Stimulated activated CD8-positive, alpha-beta memory T cell treated with anti-CD3 and anti-CD28 coated beads, Interleukin-15, amount 100 ng/mL, for 24 hours (primary cell): ENCODE measurements at places on chromosomes 5 and 9.

DNA sequence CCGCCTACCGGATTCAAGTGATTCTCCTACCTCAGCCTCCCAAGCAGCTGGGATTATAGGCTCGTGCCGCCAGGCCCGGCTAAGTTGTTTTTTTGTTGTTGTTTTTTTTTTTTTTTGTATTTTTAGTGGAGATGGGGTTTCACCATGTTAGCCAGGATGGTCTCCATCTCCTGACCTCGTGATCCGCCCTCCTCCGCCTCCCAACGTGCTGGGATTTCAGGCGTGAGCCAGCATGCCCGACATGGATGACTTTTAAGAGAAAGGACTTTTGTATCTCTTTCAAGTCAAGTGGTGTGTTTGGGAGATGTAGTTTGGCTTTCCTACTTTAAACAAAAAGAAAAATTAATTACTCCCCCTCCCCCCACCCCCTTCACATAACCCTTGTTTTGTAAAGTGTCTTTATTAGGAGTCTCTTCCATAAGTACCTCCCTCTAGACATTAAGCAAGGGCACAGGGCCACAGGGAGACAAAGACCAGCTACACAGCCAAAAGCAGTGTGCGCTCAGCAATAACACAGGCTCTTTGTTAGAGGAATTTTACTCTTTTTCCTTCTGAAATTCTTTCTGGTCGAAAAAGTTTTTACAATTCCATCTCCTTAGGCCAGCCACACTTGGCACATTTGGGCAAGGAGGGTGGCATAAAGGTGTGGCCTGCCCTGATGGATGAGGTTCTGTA, 31.2 kb downstream of the JAKMIP2 start:
- DNase-seq, result no peak

DNA sequence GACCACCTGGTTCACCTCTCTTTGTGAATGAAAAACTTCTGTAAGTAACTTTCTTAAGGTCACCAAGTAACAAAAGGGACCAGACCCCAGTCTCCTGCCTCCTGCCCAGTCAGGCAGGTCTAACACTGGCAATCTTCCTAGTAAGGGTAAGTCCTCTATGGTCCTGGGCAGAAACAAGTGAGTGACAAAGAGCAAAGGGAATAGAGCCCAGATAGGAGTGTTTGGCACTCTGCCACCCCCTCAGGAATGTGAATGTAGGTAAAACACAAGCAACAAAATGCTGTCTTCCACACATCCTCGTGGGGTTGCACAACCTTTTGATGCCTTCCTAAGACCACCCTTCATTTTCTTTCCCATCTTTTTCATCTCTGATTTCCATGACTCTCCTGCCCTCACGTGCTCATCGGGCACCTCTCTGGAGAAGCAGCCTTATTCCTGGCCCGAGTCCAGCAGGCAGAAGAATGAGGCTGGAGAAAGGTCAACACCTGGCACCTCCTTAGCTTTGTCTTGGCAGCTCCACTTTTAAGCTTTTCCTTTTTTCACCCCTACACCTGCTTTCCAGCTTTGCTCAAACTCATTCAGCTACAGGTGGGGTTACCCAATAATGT, 90.2 kb upstream of the LHFPL2 start:
- no peak for DNase-seq

- no peak for DNase-seq
Observed at GRCh38 chr5:91850031-91850430, 466.9 kb upstream of the ARRDC3 start.

GRCh38 chr9:126386088-126386487, 59.5 kb downstream of the MVB12B start:
- DNase-seq, result no peak

DNA sequence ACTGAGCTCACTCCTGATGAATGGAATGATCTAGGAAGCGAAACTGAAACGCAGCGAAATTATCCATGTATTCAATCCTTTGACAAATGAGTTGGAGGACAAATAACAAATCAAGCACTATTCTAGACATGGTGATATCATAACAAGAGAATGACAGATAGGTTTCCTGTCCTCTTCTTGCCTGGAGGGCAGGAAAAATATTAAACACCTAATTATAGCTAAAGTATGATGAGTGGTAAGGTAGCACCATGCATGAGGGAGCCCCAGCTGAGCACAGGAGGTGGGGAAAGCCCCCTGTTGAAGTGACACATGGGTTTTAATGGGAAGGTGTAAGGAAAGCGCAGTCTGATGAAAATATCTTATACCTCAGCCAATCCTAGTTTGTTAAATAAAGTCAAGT, 225.2 kb downstream of the NPR3 start:
- no peak for DNase-seq

DNA sequence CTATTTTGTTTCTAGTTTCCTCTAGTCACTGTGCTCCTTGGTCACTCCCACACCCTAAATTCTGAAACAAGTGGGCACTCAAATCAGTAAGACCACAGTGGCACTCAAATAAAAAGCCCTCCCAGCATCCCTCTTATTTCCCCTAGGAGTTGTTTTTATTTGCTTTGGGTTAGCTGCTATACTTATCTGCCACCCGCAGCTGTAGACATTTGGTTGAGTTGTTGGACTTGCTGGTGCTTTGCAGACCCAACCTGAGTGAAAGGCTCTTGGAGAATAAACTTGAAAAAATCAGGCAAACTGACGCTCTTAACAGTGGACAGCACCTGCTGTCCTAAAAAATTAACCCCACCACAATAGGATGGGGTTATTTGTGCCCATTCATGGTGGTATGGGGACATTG, 203.0 kb downstream of the SPATA31A6 start:
- DNase-seq, result no peak

- peak; percentile 3 for DNase-seq
Observed at GRCh38 chr5:71587766-71588532, 809 bp downstream of the MCCC2 start.

- DNase-seq, result no peak
Observed at GRCh38 chr9:624935-625500, 216.5 kb upstream of the DMRT1 start.

DNA sequence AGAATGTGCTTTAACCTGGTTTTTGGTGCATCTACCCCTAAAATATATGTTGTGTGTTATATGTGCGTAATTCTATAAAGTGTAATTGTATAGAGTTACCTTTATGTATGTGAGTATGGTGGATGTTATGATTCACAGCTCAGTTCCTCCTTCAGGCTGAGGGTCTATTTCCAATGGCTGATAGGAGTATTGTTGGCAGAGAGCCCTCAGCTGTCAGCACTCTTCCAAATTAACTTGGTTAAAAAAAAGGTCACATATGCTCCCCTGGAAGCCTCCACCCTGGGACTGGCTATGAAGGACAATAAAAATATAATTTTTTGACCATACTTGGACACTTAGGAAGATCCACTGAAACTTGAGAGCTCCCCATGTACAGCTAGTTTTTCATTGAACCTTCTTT, 250.4 kb upstream of the CDH12 start:
- DNase-seq, result no peak

GRCh38 chr9:8719833-8720486, 920.4 kb upstream of the DMAC1 start:
- DNase-seq, result no peak

- no peak for DNase-seq
Observed at GRCh38 chr5:113813466-113813865, 300.0 kb downstream of the YTHDC2 start.

- DNase-seq, result no peak
Observed at GRCh38 chr5:154708207-154708606, 47.0 kb upstream of the LARP1 start.

GRCh38 chr5:110361471-110361870, 365.0 kb downstream of the TMEM232 start:
- DNase-seq, result no peak

DNA sequence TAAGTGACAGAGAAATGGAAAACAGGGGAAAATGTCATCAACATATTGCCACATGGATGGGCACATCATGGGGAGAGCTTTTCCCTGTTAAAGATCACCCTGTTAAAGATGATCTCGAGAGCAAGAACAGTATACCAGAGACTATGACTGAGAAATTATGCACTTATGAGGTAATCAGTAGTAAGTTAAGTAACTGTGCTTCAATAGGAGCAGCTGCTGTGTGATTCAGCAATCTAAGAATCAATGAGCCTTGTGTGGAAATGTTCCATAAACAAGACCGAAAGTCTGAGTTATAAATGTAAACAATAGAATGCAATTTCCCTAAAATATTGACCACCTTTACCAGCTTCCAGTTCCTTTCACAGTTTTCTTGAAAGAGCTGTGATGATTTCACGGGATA, 582.3 kb downstream of the CAAP1 start:
- no peak for DNase-seq

GRCh38 chr5:135999406-136000139, 29.2 kb upstream of the TGFBI start:
- DNase-seq, result no peak

DNA sequence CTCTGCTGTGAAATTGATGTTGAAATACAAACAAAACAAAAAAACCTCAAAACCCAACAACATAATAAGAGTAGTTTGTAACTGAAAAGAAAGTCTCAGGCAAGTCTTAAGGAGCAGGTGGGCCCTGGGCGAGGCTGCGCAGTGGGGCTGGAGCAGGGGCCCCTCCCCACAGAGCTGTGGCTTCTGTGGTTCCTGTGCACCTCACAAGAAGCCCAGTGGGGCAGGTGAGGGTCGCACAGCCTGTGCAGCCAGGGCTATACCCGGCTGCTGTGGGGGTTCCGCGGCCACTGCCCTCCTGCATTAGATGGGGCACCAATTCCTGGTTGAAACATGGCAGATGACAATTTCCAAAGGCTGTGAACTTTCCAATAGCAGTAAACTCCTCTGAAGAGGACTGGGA, 75.3 kb downstream of the TRIO start:
- no peak for DNase-seq

- no peak for DNase-seq
Observed at GRCh38 chr9:100366121-100366520, 13.4 kb upstream of the TEX10 start.

DNA sequence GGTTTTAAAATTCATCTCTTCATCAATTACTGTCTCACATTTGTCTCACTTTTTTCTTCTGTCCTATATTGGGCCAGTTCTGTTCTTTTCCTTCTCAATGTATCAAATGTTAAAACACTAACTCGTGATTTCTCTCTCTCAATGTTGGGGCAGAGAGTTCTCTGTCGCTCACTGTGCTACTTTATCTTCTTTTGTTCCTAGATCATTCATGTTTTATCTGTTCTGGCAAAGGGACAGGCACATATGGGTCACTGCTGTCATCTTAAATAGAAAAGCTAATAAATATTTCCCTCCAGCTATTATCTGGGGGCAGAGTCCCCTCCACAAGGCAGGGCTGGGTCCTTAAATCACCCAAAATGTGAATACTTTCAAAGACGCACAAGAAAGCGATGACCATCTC, 214.0 kb downstream of the PTTG1 start:
- DNase-seq, result no peak

- DNase-seq, result no peak
Observed at GRCh38 chr9:124598048-124598447, 90.8 kb upstream of the NR5A1 start.

GRCh38 chr5:87095787-87096186, 171.9 kb upstream of the RASA1 start:
- no peak for DNase-seq

GRCh38 chr9:97985058-97985861, 2.1 kb downstream of the ANP32B start:
- no peak for DNase-seq

DNA sequence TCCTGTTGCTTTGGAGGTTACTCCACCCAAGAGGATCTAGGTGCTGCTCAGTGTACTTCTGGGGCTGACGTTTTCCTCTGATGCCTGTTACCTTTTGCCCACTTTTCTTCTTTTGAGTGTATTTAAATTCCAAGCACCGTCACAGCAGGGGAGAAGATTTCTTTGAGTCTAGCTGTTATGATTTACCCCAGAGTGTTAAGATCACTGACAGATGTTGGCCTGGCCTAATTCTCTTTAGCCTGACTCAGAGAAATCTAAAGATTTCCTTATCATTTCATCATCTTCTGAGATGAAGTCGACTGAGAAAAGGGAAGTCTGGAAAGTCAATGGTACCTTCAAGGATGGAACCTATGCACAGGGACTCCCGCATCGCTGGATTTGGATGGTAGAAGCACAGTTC, 191.5 kb downstream of the FBXL7 start:
- DNase-seq, result no peak

DNA sequence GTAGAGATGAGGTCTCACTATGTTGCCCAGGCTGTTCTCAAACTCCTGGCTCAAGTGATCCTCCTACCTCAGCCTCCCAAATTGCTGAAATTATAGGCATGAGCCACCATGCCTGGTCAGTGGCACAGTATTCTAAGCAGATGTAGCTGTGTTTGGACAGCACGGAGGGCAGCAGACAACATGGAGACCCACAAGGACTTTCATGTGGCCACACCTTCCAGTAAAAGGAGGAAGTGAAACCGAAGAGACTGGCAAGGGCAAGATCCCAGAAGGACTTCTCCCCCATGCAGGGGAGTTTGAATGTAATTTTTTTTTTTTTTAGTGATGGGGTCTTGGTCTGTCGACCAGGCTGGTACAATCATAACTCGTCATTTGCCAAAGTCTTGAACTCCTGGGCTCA, 172.2 kb downstream of the TRPM3 start:
- no peak for DNase-seq

GRCh38 chr5:120545951-120546350, 81.9 kb downstream of the PRR16 start:
- no peak for DNase-seq

- DNase-seq, result no peak
Observed at GRCh38 chr5:113273948-113274347, 160.8 kb downstream of the TSSK1B start.

GRCh38 chr9:96258967-96259366, 43.0 kb downstream of the HSD17B3 start:
- no peak for DNase-seq

DNA sequence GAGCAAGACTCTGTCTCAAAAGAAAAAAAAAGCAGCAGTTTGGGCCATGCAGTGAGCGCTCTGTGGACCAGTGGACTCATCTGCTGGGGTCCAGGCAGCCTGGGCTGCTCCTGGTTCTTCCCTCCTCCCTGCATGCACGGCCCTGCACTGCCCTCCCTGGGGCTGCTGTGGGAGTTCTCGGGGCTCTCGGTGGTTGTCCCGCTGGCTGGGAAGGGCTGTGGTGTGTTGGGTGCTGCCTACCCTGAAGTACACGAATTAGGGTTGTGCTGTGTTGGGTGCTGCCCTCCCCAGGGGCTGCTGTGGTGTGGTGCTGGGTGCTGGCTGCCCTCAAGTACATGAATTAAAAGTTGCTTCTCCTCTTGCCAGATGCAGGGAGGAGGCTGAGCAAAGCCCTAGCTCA, 18.3 kb upstream of the CLPTM1L start:
- DNase-seq, result no peak

DNA sequence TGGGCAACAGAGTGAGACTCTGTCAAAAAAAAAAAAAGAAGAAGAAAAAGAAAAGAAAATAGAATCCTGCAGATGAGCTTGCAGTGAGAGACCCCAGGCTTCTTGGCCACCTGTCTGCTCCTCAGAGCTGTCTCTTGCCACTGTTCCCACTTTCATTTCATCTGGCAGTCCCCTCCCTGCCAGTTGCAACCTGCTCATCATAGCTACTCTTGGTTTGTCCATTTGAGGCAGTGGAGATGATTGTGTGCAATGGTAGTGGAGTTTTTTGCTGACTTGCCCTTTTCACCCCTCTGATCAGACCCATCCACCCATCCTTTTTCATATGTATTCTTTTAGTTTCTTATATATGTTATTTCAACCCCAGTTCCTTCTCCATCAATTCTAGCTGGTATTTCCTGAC, 28.7 kb downstream of the ANKRD33B start:
- DNase-seq, result no peak
